Activated CD4-positive, CD25-positive, alpha-beta regulatory T cell (primary cell): ENCODE measurements at places on chromosomes 13 and 19.

GRCh38 chr13:24271601-24272451 is 37.6 kb upstream of the C1QTNF9 start:
- DNase-seq, result no peak

GRCh38 chr19:2977746-2978138 is 378 bp downstream of the TLE6 start:
- DNase-seq, result no peak

DNA sequence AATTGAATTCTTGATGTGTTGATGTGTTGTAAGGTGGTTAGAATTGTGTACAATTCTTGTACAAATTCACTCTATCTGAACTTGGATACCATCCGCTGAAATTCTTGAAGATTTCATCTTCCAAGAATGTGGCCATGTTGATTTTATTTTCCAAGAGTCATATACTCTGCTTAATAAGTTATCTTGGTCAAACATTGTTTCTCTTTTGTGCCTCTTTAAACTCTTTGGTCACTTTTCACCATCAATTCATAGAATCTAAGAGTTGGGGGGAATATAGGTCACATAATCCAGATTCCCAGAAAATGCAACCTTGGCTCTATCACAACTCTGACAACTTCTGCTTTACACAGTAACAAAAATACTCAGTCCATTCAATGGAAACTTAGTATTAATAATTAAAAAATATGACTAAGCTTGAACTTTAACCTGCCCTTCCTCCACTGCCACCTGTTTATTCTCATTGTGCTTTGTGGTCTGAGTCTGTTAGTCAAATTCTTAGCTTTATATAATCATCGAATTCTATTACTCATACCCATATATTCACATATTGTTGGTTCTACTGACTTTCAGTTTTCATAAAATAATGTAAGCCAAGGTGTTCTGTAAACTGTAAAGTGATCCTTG is 373.2 kb downstream of the LMO7 start:
- DNase-seq, result no peak

GRCh38 chr19:38850976-38851621 is 1.3 kb upstream of the HNRNPL start:
- DNase-seq, result no peak

- DNase-seq, result no peak
Observed at GRCh38 chr19:40342644-40343311, 5.4 kb downstream of the C19orf47 start.

DNA sequence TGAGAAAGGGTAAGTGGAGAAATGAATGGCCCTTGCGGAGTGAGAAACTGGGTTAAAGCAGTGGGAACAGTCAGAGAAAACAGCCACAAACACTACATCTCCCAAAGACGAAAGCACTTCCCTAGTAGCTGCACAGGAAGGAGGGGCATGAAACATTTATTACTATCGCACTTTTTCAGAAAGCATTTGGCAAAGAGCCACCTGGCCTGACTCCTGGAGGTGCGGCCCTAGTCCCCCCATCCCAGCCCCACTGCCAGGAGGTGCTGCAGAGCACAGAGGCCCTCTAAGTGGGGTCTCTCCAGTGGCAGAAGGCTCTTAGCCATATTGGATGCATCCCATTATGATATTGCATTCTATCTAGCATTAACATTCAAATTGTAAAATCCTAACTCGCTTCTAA is 55.8 kb downstream of the MTMR6 start:
- no peak for DNase-seq

DNA sequence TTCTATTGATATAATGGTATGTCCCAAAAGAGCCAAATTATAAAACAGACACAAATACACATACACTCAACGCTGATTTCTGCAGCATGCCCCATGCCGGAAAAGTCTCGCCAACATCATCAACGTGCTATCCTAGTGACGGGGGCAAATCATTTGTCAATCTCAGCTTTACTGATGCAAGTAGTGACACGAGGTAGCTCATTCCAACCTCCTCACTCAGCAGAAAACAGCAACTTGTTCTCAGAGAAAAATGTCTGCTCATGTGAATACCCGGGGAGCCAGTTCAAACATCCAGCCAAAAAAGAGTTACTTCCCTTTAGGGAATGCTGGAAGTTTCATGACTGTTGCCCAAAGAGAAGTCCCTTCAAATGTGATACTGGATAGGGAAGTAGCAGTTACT is 46.3 kb downstream of the SOX21 start:
- DNase-seq, result no peak

GRCh38 chr19:15840833-15841232 is 25.4 kb upstream of the OR10H1 start:
- no peak for DNase-seq

- DNase-seq, result no peak
Observed at GRCh38 chr19:29505097-29505824, 20.5 kb upstream of the VSTM2B start.

DNA sequence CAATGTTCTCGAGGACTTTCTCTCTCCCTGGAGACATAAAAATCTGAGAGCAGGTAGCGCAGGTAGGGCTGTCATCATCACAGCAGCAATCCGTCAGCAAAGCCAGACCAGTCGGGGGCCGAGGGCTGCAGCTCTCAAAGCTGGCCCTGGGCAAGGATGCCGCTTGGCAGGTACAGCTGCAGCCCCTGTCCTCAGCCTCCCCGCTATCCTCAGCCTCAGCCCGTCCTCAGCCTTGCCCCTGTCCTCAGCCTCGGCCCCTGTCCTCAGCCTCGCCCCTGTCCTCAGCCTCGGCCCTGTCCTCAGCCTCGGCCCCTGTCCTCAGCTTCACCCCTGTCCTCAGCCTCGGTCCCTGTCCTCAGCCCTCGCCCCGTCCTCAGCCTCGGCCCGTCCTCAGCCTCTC is 10.9 kb downstream of the C13orf46 start:
- DNase-seq, result no peak

GRCh38 chr13:31264151-31264550 is 64.4 kb downstream of the B3GLCT start:
- no peak for DNase-seq

DNA sequence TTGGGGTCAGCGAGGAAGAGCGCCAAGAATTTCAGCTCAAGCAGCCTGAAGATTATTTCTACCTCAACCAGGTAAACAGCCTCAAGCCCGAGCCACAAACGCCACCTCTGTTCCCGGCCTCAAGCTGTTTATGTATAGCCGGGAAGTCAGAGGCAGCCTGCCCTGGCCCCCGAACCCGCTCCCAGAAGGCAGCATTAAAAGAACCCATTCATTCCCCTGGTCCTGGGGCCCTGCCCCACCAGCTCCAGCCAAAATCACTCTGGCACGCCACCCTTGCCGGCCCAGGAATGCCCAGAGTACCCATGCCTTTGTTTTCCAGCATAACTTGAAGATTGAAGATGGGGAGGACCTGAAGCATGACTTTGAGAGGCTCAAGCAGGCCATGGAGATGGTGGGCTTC is 61.2 kb upstream of the USE1 start:
- no peak for DNase-seq

- DNase-seq, result no peak
Observed at GRCh38 chr13:110042253-110042950, 256.0 kb upstream of the IRS2 start.

- DNase-seq, result no peak
Observed at GRCh38 chr13:51525567-51526167, 58.6 kb upstream of the WDFY2 start.

GRCh38 chr19:58531034-58531840 is 11.6 kb upstream of the ZBTB45 start:
- DNase-seq, result no peak

DNA sequence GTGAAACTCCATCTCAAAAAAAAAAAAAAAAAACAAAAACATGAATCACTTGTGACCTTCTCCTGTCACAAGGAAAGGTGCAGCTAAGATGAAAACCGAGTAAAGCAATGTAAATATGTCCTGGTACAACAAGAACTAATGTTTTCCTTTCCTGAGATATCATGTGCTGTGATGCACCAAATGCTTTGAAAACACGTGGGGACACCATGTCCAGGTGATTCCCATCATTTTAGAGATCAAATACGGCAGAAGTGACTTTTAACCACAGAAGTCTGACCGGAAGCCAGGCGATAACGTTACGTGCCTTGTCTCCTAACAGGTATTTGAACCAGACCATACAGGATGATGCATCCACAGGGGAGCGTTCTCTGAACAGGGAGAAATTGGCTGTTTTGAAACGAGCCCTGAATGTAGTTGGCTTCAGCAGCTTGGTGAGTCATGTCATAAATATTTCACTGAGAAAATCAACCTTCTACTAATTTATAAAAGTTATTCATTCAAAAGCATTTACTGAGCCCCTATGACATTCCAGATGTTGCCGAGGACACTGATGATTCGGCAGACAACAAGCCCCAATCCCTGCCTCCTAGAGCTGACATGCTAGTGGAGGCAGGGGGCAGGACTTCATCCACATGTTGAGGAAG is 328.1 kb downstream of the MYO16 start:
- no peak for DNase-seq

- no peak for DNase-seq
Observed at GRCh38 chr13:40980461-40980860, 38.7 kb downstream of the ELF1 start.

GRCh38 chr19:10111405-10111811 is at the start of gene P2RY11:
Gene P2RY11, plus strand, starts transcription at chr19:10111693. Its CDS starts 29 bp downstream, at chr19:10111722.
- no peak for DNase-seq

GRCh38 chr19:50858886-50859285 is 4.2 kb downstream of the KLK3 start:
- no peak for DNase-seq

DNA sequence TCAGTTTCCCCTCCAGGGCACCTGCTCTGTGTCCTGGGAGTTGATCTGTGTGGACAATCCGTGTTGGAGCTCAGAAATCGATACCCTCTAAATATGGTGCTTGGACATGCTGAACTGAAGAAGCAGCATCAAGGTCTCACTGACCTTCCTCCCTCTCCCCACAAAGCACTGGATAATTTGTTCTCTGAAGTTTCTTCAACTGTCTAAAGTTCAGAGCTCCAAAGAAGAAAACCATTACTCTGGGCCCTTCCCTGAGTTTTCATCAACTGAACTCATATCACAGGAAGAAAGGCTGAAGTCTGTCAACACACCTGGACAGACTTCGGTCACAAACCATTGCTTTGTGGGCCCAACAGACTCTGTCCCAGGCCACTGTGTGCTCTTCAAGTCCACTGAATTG is 132.1 kb downstream of the RGCC start:
- no peak for DNase-seq

DNA sequence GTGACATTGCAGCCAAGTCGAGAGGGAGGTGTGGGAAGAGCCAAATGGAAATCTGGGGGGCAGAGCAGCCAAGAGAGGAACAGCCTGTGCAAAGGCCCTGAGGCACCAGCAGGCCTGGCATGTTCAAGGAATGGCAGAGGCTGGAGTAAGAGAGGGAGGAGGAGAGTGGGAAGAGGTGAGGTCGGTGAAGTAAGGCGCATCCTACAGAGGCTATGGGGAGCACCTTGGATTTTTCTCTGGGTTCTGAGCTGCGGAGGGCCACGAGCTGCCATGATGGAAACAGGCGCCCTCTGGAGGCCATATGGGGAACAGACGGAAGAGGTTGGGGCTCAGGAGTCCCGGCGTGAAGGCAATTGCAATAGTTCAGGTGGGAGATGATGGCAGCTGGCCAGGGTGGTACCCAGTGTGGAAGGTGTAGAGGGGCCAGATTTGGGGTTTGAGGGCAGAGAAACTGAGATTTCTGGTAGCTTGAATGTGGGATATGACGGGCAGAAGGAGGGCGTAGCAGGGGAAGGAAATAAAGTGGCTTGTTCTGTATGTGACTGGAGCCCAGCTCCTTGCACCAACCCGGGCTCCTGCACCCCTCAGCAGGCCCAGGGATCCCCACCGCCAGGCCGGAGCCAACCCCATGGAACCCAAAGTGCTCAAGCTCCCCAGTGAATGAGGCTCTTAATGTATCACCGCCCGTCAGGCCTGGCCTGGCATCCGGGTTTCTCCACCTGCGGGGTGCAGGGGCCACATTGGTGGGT is 20.5 kb upstream of the STRN4 start:
- DNase-seq, result peak; percentile 29

- no peak for DNase-seq
Observed at GRCh38 chr13:110964229-110965037, 49.6 kb upstream of the ANKRD10 start.

DNA sequence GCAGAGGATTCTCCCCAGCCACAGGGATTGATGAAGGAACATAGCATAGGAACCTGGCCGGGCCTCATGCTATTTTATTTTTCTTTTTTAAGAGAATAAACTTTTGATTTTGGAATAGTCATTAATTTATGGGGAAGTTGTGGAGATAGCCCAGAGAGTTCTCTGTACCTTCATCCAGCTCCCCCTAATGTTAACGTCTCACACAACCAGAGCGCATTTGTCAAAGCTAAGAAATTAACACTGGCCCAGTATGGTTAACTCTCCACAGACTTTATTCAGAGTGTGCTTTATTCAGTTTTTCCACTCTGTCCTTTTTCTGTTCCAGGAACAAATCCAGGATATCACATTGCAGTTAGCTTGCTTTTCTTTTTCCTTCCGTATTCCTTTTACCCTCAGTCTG is 59.4 kb downstream of the RGCC start:
- no peak for DNase-seq

- no peak for DNase-seq
Observed at GRCh38 chr19:30780032-30780431, 407.8 kb downstream of the ZNF536 start.

DNA sequence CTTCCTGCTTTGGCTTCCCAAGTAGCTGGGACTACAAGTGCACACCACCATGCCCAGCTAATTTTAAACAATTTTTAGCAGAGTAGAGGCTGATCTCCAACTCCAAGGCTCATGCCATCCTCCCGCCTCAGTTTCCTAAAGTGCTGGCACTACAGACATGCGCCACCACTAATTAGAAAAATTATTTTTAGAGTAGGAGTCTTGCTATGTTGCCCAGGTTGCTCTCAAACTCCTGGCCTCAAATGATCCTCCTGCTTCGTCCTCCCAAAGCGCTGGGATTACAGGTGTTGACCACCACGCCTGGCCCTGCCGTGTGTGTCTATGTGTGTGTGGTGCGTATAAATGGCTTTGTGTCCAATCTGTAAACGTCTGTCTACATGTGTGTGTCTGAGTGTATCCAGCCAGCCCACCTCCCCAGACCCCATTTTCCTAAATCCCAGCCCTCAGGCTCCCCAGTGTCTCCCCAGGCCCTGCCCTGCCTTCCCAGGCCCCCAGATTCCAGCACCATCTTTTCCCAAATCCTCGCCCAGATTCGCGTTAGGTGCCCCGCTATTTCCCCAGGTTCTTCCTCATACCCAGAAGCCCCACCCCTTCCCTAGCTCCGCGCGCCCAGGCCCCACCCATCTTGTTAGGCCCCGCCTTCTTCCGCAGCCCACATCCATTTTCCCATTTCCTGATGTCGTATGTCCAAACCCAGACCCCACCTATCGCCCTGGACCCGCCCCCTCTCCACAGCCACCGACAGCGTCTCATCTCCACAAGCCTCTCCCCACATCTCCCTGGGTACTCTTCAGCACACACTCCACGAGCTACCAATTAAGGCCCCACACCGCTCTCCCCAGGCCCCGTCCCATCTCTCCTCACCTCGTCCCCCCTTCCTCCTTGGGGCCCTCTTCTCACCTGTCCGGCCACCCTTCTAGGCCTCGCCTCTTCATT is 24.9 kb downstream of the SLC8A2 start:
- no peak for DNase-seq

- no peak for DNase-seq
Observed at GRCh38 chr13:40996426-40997092, 22.6 kb downstream of the ELF1 start.
